Fibroblast of villous mesenchyme (primary cell): ENCODE measurements at places on chromosomes 2 and 18. TPM values are rescaled to one million over a fixed set of nuclear protein-coding genes. Genes with fewer than 3 reads are reported as not detected.
A peak's percentile ranks its signal among the peaks of the same experiment; 100 is the strongest.

The B4GALT6 gene
- total RNA-seq: 2.9 and 8.6 TPM in 2 replicates

The SMC6 gene
- 20.7 and 23.2 TPM in 2 replicates for total RNA-seq

The NLRC4 gene
- total RNA-seq: not detected in 2 replicates

The ST8SIA5 gene
- total RNA-seq: under 0.01 TPM in 1 of 2 replicates, not detected in the other

DNA sequence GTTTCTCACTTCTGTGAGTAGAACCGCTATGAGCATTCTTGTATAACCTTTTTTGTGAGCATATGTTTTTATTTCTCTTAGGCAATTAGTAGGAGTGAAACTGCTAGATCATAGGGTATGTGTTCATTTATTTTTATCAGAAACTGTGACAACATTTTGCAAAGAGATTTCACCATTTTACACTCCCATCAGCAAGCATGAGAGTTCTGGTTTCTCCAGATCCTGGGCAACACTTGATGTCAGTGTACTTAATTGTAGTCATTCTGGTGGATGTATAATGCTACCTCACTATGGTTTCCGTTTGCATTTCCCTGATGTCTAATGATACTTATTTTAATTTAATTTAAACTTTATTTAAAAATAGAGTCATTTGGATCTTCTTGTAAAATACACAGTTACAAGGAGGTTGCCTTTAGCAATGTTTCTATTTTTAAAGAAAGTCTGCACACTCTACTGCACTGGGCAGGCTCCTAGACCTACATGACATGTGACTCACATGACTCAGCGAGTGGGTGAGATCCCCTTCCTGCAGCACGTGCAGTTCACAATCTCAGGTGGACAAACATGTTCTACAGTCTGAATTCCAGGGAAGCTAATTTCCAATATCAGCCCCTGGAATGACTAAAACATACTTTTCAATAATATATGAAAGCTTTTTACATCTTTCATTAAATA, 127.0 kb upstream of the BCL2L11 start:
- no peak for DNase-seq

GRCh38 chr18:11366410-11366809, 217.0 kb upstream of the PIEZO2 start:
- peak; percentile 2 for DNase-seq

DNA sequence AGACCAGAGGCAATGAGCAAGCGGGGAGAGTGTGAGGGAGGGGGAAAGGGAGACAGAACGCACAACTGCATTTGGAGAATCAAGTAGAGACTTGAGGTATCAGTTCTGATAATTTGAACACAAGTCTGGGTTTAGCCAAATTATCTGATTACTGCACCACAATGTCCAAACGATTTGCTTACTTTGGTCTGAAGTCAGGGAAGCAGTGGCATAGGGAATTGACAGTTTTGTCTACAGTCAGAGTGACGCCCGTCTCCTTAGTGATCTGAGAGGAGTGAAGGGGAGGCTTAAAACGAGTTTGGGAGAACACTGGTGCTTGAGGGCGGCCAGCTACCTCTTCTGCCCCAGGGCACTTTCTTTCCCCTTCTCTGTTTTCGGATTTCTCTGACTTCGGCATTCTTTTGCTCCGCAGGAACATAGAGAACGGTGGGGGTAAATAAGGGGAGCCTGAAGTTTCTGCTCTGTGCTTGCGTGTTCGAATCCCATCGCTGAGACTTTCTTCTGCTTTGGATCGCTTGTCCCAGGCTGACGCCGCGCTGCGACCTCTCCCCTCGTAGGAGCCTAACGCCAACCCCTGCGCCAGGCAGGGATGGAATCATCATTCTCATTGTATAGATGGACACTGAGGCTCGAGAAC, 2.9 kb upstream of the DLX2 start:
- no peak for DNase-seq

GRCh38 chr2:67374949-67375348, 22.2 kb upstream of the ETAA1 start:
- peak; percentile 9 for DNase-seq

DNA sequence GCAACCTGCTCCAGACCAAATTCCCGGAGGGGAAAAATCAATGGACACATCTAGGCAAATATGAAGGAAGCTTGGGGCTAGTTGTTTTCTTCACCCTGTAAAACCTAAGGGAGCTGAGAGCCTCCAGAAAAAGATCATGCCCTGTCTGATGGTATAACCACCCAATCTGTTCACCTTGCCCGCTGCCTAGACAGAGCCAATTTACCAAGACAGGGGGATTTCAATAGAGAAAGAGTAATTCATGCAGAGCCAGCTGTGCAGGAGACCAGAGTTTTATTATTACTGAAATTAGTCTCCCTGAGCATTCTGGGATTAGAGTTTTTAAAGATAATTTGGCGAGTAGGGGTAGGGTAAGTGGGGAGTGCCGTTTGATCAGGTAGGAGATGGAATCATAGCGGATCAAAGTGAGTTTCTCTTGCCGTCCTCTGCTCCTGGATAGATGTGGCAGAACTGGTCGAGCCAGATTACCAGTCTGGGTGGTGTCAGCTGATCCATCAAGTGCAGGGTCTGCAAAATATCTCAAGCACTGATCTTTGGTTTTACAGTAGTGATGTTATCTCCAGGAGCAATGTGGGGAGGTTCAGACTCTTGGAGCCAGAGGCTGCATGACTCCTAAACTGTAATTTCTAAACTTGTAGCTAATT, 35.1 kb upstream of the B4GALT6 start:
- no peak for DNase-seq

- peak; percentile 33 for DNase-seq
Observed at GRCh38 chr18:27845897-27846296, 331.0 kb downstream of the CDH2 start.
